ENCODE measurements at places on chromosomes 5 and 9.

GRCh38 chr5:172133359-172134029 is 54.5 kb downstream of the STK10 start:
- DNase-seq, result no peak

DNA sequence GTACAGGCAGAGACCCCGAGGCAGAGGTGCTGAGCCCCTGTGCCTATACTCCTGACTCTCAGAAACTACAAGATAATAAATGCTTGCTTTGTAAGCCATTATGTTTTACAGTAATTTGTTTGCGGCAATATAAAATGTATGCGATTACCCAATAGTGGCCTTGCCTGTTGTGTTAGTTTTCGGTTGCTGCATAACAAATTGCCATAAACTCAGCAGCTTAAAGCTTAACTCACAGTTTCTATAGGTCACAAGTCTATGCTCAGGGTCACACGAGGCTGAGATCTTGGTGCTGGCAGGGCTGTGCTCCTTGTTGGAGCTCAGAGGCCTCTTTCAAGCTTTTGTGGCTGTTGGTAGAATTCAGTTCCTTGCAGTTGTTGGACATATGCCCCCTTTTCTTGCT is 114.8 kb downstream of the COL23A1 start:
- DNase-seq, result no peak

GRCh38 chr5:172093559-172093958 is 87.1 kb upstream of the FBXW11 start:
- DNase-seq, result no peak

- DNase-seq, result no peak
These were observed at the start of gene SEMA6A for GRCh38 chr5:116574367-116575325. Gene SEMA6A (minus strand): TSS chr5:116574823. CDS start chr5:116504944, 69,879 bp downstream.
